Activated T-helper 1 cell treated with Interleukin-2 at 50 U/mL for 16 hours (primary cell): ENCODE measurements at places on chromosomes 5 and 9.

DNA sequence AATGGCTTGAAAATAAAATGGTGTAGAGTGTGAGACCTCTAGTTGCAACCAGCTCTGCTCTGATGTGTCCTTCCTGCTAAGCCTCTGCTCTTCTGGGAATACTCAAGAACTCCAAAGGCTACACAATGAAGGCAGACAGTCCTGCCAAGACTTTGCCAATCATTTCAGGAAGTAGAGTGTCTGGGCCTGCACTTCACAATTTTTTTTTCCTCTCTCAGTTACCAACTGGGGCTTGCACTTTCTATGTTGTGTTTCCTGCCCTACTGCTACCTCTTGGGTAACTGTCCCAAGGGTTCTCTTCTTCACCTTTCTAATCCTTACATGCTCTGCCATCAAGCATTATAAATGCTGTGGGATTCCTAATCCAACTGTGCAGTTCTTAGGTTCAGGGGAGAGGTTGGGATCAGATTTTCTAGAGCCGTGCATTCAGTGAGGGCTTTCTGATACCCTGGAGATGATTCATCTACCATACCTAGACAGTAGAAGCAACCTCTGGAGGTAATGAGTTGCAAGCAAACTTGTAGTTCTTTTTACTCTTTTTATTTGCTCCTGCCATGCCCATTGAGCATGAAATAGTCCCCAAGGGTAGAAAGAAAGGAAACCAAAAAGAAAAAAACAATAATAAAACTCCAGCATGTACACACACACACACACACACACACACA lies 365.9 kb downstream of the MLLT3 start:
- no peak for DNase-seq

DNA sequence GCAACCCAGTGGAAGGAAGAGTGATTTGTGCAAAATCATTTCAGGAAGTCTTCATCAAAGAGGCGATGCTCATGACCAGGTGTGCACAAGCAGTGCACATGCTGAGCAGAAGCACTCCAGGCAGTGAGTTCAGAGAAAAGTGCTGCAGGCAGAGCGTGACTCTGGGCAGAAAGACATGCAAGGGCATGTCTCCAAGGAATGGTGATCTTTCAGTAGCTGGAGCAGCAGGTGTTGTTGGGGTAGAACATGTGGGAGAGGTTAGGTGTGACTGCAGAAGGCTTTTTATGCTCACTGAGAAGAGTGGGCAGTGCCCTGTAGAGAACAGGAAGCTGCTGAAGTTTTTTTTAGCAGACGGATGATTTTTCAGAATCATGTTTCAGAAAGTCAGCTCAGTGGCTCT lies 545.4 kb upstream of the TLE4 start:
- no peak for DNase-seq

GRCh38 chr5:122067390-122067789 lies 10.7 kb downstream of the LOX start:
- DNase-seq = no peak

GRCh38 chr9:136061405-136061804 lies 33.7 kb downstream of the NACC2 start:
- no peak for DNase-seq

DNA sequence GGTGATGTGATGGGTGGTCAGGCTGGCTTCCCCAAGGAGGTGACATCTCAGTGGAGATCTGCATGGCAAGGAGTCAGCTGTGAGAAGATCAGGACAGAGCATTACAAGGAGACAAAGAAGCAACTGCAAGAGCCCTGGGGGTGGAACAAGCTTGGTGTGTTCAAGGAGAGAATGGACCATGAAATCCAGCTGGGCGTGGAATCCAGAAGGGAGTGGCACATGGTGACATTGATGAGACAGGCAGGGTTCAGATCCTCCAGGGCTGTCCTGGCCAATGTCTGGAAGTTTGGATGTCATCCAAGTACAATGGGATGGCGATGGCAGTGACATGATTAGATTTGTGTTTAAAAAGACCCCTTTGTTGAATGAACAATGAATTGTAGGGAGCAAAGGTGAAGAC lies 175.6 kb downstream of the MACROH2A1 start:
- no peak for DNase-seq
